A673 (cell line): ENCODE measurements at places on chromosomes 2 and 18.

- DNase-seq, result no peak
Observed at GRCh38 chr2:27495840-27496356, 741 bp upstream of the GCKR start.

DNA sequence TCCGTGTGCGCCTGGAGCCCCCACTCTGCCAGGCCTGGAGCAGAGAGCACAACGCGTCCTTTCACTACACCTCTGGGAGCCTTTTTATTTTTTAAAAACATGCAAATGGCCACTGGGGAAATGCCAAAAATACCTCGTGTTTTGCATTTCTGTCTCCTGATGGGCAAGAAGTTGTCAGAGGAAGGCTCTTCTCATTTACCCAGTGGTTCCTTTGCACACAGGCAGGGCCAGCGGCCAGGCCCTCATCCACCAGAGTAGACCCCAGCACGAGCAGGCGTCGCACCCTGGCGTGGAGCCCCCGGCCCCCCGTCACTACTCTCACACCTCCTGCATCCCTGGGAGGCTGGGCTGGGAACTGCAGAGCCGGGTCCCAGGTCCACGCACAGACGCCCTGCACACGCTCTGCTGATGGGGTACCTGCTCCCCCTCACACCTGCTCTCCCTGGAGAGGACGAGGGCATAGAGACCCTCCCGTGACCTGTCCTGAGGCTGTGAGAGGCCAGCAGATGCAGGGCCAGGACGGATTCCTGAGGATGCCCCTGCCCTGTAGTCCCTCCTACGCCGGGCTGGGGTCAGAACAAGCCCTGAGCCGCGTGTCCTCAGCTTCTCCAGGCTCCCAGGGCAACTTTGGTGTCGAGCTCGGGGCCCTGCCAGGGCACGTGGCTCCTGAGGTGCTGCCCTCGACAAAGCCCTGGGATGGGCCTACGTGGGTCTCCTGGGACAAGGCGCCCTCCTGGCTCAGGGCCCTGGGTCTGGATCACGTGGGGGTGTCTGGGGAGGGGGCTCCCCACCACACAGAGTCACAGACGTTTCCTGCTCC lies 65.0 kb downstream of the NFATC1 start:
- no peak for DNase-seq

DNA sequence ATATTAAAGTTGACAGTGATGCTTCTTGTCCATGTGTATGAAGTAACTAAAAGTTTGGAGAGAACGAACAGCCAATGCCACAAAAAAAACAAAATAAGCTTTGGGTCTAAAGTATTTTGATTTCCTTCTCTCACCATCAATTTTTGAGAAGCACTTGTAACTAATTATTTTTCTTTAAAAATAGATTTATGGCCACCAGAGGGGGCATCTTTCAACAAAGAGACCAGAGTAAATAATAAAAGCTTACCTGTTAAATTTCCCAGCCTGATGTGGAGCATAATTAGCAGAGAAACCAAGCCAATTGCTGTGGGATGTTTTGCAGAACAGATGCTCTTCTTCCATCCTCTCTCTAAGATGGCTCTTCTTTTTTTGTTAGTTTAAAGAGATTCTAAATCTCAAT lies 29.0 kb downstream of the LINC00305 start:
- peak; percentile 16 for DNase-seq

DNA sequence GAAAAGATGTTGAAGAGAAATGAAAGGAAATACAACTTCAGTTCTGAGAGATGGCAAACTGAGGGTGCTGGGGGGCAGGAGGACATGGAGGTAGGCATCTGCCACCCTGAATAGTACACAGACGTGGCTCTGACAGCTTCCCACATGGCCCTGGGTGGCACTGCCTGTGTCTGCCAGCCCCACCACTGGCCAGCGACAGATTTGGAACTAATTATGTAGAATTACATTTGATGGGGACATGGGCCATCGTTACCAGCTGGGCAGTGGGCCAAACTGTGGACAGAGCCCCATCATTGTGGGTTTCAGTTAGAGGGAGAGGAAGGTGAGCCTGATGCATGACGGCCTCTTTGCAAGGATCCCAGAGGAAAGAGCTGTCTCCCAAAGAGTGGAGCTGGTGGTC lies 216.0 kb upstream of the HAAO start:
- no peak for DNase-seq

- peak; percentile 88 for DNase-seq
Observed at GRCh38 chr2:223123855-223124610, 72.0 kb downstream of the KCNE4 start.

- peak; percentile 69 for DNase-seq
Observed at GRCh38 chr2:133266041-133266925, 302.0 kb downstream of the NCKAP5 start.

DNA sequence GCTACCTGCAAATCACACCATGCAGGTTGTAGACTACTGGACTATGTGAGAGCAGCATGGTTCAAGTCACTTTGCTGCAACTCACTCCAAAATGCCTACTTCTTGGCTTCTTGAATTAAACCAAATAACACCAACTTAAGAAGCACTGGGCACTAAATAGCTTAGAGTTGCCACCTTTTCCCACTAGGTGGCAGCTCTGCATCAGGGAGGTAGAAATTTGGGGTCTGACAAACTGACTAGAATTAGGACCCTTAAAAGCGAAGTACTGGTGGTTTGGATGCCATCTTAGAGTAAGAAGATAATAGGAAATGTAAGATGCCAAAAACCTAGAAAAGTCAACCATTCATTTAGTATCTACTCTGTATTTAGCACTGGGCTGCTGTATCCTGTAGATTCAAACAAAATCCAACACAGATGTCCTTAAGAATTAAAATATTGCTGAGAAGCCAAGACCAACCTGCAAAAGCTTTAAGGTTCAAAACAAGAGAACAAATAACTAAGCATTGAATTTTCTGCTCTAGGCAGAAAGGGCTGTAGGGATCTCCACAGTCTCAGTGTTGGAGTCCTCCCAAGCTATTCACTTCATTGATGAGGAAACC lies 65.5 kb downstream of the CCBE1 start:
- DNase-seq, result peak; percentile 40

GRCh38 chr2:179677077-179677688 lies 184.2 kb downstream of the ZNF385B start:
- DNase-seq, result peak; percentile 5

DNA sequence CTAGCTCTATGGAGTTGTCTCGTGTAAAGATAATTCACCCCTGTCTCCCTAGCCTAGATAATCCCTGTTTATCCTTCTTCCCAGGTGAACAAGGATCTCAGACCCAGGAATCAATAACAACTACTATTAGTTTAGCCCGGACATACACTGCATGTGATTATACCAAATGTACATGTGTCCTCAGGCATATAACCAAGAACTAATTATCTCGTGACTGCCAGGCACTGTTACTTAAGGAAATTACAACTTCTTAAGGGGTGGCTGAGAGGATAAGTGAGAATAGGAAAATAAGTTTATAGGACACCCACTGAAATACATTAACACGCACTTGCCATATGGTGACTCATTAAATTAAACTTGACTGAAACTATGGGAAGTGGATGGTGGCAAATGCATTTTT lies 126.6 kb downstream of the CNTNAP5 start:
- DNase-seq, result no peak

GRCh38 chr2:67438337-67438736 lies 41.2 kb downstream of the ETAA1 start:
- DNase-seq, result no peak

GRCh38 chr2:170986566-170987258 lies 57.7 kb downstream of the GORASP2 start:
- DNase-seq, result no peak

DNA sequence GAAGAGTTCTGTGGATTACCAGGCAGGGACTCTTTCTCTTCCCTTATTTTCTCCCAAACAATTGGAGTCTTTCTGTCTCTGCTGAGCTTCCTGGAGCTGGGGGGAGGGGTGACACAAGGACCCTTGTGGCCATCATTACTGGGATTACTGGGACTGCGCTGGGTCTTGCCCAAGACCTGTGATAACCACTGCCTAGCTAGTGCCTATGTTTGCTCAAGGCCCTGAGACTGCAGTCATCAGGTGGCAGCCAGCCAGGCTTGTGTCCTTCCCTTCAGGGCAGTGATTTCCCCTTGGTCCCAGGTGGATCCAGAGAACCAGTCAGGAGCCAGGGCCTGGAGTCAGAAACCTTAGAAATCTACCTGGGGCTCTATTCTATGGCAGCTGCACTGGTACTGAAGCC lies 355.6 kb downstream of the PARD3B start:
- no peak for DNase-seq

GRCh38 chr2:219631406-219631891 lies 4.0 kb downstream of the SLC4A3 start:
- DNase-seq, result no peak

DNA sequence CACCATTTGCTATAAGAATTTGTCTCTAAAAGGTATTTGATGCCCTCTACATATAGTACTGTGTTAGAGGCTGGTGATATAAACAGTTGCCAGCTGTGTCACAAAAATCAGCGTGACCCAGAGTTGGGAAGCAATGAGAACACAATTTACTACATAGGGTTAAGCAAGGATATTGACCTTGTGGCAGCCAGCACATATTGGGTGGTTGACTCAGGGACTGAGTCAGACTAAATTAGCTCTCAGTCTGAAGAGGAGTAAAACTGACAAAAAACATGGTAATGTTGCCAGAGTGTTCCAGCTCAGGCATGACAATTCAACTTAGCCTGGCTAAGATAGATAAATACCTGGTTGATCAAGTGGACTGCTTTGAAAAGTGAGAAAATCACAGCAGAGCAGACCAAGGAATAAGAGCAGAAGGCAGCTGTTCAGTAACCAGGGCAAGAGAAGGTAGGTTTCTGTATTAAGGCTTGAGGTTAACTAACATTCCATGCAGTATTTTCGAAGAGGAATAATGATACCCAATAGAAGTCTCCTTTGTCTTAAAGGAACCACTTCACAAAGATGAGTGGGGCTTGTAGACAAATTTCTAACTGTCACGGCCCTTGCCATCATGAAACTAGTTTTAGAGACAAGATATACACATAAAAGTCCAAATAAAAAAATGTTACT lies 108.2 kb upstream of the ERBB4 start:
- DNase-seq, result peak; percentile 11

- DNase-seq, result no peak
Observed at GRCh38 chr2:41610501-41611190, 437.2 kb upstream of the PKDCC start.

DNA sequence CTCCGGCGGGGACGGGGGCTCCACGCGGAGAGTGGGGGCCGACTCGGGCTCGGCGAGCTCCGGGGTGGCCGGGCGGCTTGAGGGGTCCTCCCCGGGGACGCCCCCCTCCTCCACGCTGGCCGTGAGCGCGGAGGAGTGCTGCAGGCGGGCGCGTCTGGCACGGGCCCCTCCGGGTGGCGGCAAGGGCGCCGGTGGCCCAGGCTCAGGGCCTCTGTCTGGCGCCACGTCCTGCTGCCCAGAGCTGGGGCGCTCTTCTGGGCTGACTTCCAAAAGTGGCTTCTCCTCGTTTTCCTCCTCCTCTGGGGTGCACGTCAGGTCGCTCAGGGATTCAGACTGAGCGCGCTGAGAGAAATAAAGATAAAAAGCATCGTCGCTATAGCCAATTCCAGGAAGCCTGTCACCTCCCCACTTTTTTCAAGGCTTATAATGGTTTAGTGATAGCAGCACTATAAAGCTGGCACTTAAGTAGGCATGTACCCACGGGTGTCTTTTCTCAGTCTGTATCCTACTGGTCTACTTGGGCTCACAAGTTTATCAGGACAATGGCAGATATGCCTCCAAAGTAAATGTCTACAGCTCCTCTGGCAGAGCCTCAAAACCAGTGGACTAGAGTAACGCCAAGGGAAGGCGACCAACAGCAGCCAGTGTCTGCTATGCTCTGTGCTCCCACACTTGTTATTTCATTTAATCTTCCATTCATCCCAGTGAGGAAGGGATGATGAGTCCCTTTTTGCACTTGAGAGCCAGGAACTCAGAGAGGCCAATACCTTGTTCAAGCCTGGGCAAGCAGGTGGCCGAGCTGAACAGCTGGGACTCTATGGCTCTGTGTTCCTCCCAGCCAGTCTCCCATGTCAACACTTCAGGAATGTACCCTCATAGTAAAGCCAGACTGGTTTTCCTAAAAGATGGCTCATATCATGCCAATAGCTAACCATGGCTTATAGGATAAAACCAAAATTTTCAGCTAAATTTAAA lies 92.6 kb upstream of the MGAT4A start:
- no peak for DNase-seq
